Effector memory CD4-positive, alpha-beta T cell (primary cell): ENCODE measurements at places on chromosomes 11 and 22.

DNA sequence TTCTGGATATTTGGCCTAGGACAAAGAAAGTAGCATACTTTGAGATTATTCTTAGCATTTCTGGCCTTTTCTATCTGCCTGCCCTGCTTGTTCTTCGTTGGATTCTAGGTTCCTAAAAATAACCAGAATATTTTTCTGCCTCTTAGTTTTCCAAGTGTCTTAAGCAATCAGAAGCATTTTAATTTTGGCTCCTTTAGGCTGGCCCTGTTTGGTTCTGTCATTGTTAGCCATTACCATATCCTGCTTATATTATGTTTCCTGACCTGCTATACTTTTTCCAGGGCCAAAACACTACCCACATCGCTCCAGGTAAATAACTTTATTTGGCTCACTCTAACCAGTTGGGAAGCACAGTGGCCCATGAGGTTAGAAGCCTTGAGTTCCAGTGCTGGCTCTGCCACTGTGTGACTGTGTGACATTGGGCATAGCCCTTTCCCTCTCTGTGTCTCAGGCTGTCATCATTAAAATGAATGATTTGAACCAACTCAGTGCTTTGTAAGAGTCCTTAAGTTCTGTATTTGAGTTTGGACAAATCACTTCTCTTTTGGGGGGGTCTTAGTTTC, 91.1 kb downstream of the STIM1 start:
- peaks cover 89% of the 10 kb centered on the region for H3K4me1 ChIP-seq
- H3K4me3 ChIP-seq, result peak overlapping the region; percentile 21
- DNase-seq, result no peak
- H3K36me3 ChIP-seq, result no peaks in the 10 kb centered on the region

- H3K27ac ChIP-seq, result no peak overlapping the region
- H3K36me3 ChIP-seq, result no peaks in the 10 kb centered on the region
- H3K27me3 ChIP-seq, result no peaks in the 10 kb centered on the region
- DNase-seq, result no peak
- H3K4me1 ChIP-seq, result no peaks in the 10 kb centered on the region
- no peak overlapping the region for H3K4me3 ChIP-seq
Measured at GRCh38 chr11:43830928-43831440, 49.6 kb upstream of the ALKBH3 start.

DNA sequence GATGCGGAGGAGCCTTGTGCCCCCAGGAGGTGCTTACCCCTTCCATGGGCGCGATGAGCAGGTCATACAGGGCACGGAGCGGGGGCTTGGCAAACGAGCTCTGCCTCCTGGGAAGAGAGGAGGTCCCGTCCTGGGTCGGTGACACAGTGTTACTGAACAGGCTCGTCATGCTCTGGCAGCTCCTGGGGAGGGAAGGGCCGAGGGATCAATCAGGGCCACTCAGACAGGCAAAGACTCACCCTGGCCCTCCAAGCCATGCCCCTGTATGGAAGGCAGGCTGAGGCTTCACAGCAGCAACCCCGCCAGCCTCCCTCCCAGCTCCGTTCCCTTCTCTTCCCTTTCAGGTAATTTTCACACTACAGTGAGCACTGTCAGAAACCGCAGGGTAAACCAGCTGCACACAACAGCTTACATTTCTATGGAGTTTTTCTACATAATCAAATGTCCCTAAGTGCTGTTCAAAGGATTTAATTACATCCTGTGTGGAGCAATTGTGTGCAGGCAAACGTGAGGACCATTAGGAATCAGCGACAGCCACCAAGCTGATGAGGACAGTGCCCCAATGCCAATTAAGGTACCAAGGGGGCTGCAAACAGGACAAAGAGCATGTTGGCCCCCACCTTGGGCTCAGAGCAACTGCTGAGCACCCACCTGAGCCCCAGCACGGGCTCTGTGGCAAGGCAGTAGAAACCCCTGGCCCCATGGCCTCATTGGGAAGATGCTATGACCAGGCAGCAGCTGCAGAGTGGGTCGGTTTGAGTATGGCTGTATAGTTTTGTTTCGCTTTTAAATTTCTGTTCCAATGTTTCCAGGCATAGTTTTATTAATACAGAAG, 95.4 kb upstream of the PITPNB start:
- H3K27me3 ChIP-seq, result no peaks in the 10 kb centered on the region
- DNase-seq, result no peak
- H3K4me3 ChIP-seq, result no peak overlapping the region
- no peaks in the 10 kb centered on the region for H3K36me3 ChIP-seq

GRCh38 chr11:34788642-34789041, 127.5 kb downstream of the APIP start:
- no peaks in the 10 kb centered on the region for H3K4me1 ChIP-seq
- no peaks in the 10 kb centered on the region for H3K27me3 ChIP-seq
- no peaks in the 10 kb centered on the region for H3K36me3 ChIP-seq
- no peak overlapping the region for H3K4me3 ChIP-seq
- no peak overlapping the region for H3K27ac ChIP-seq

- no peaks in the 10 kb centered on the region for H3K27me3 ChIP-seq
- H3K27ac ChIP-seq, result no peak overlapping the region
- no peaks in the 10 kb centered on the region for H3K36me3 ChIP-seq
- no peak for DNase-seq
- H3K4me1 ChIP-seq, result peaks cover 17% of the 10 kb centered on the region
Measured at GRCh38 chr11:77147668-77148321, 19.7 kb downstream of the MYO7A start.

GRCh38 chr22:31241200-31241599, 29.1 kb downstream of the LIMK2 start:
- peaks cover 6% of the 10 kb centered on the region for H3K36me3 ChIP-seq
- no peak overlapping the region for H3K27ac ChIP-seq
- no peak for DNase-seq
- H3K4me3 ChIP-seq, result no peak overlapping the region
- peaks cover 4% of the 10 kb centered on the region for H3K4me1 ChIP-seq
- no peaks in the 10 kb centered on the region for H3K27me3 ChIP-seq

GRCh38 chr11:15665368-15665871, 550.7 kb downstream of the INSC start:
- H3K27ac ChIP-seq, result no peak overlapping the region
- no peaks in the 10 kb centered on the region for H3K36me3 ChIP-seq
- H3K4me1 ChIP-seq, result no peaks in the 10 kb centered on the region
- no peak overlapping the region for H3K4me3 ChIP-seq
- DNase-seq, result no peak

GRCh38 chr11:115348416-115348815, 155.8 kb downstream of the CADM1 start:
- no peak for DNase-seq
- H3K27me3 ChIP-seq, result no peaks in the 10 kb centered on the region
- H3K4me1 ChIP-seq, result no peaks in the 10 kb centered on the region
- no peak overlapping the region for H3K27ac ChIP-seq
- H3K4me3 ChIP-seq, result no peak overlapping the region

DNA sequence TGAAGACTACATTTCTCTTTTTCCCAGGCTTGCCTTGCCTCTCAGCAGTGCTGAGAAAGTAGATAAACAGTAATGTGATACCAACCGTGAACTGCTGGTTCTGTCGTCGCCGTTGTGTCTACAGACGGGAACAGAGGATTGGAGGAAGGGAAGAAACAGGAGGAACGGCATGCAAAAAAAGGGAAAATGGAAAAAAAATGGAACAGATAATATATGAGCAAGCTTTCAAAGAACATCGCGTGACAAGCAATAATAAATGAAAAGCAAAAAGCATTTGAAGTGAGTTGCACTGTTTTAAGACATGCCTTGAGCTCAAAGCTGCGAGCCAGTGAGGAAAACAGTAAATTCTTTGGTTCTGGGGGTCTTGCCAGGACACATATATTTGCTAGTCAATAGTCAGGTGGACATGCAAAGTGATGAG, 305.9 kb downstream of the CADM1 start:
- H3K27me3 ChIP-seq, result no peaks in the 10 kb centered on the region
- no peaks in the 10 kb centered on the region for H3K4me1 ChIP-seq
- no peak overlapping the region for H3K4me3 ChIP-seq
- H3K27ac ChIP-seq, result no peak overlapping the region
- H3K36me3 ChIP-seq, result no peaks in the 10 kb centered on the region

GRCh38 chr11:47248304-47248663, 330 bp downstream of the ACP2 start:
- peak overlapping the region; percentile 99 for H3K4me3 ChIP-seq
- peak overlapping the region; percentile 91 for H3K27ac ChIP-seq
- peaks cover 11% of the 10 kb centered on the region for H3K4me1 ChIP-seq
- peaks cover 24% of the 10 kb centered on the region for H3K36me3 ChIP-seq
- no peaks in the 10 kb centered on the region for H3K27me3 ChIP-seq

- H3K27ac ChIP-seq, result peak overlapping the region; percentile 51
- peaks cover 21% of the 10 kb centered on the region for H3K36me3 ChIP-seq
- H3K27me3 ChIP-seq, result no peaks in the 10 kb centered on the region
- H3K4me3 ChIP-seq, result peak overlapping the region; percentile 83
Measured at GRCh38 chr11:65083134-65083833, 556 bp downstream of the CDCA5 start.

- H3K36me3 ChIP-seq, result no peaks in the 10 kb centered on the region
- H3K4me1 ChIP-seq, result peaks cover 16% of the 10 kb centered on the region
- H3K27me3 ChIP-seq, result peaks cover 40% of the 10 kb centered on the region
- H3K4me3 ChIP-seq, result peak within 1 kb of the TSS; percentile 55
- no peak within 1 kb of the TSS for H3K27ac ChIP-seq
Measured at GRCh38 chr11:118152552-118153471, at the start of gene SCN4B. TSS of gene SCN4B (minus strand) at chr11:118152823. CDS start at chr11:118152673, 150 bp downstream.

GRCh38 chr11:86999859-87000753, 37.6 kb upstream of the TMEM135 start:
- H3K4me3 ChIP-seq, result no peak overlapping the region
- H3K27ac ChIP-seq, result no peak overlapping the region

- H3K27me3 ChIP-seq, result no peaks in the 10 kb centered on the region
- no peak for DNase-seq
- peaks cover 24% of the 10 kb centered on the region for H3K4me1 ChIP-seq
Measured at GRCh38 chr11:64885367-64886286, 7.2 kb upstream of the EHD1 start.

GRCh38 chr11:116085031-116085635, 580.9 kb upstream of the CADM1 start:
- H3K4me1 ChIP-seq, result no peaks in the 10 kb centered on the region
- no peaks in the 10 kb centered on the region for H3K36me3 ChIP-seq
- H3K27ac ChIP-seq, result no peak overlapping the region
- H3K4me3 ChIP-seq, result no peak overlapping the region
- no peaks in the 10 kb centered on the region for H3K27me3 ChIP-seq

- H3K4me3 ChIP-seq, result no peak overlapping the region
- H3K36me3 ChIP-seq, result no peaks in the 10 kb centered on the region
- H3K4me1 ChIP-seq, result no peaks in the 10 kb centered on the region
- DNase-seq, result no peak
Measured at GRCh38 chr11:106473089-106473722, 395.7 kb downstream of the AASDHPPT start.

DNA sequence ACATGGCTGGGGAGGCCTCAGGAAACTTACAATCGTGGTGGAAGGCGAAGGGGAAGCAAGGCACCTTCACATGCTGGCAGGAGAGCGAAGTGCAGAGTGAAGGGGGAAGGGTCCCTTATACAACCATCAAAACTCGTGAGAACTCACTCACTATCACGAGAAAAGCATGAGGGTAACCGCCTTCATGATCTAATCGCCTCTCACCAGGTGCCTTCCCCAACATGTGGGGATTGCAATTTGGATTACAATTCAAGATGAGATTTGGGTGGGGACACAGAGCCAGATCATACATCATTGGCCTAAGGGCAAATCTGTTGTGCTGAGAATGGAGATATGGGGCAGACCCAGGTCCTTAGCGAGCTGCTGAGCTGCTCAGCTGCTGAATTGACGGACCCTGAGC, 13.1 kb downstream of the C1QTNF6 start:
- H3K27me3 ChIP-seq, result no peaks in the 10 kb centered on the region
- no peak for DNase-seq
- no peak overlapping the region for H3K4me3 ChIP-seq

DNA sequence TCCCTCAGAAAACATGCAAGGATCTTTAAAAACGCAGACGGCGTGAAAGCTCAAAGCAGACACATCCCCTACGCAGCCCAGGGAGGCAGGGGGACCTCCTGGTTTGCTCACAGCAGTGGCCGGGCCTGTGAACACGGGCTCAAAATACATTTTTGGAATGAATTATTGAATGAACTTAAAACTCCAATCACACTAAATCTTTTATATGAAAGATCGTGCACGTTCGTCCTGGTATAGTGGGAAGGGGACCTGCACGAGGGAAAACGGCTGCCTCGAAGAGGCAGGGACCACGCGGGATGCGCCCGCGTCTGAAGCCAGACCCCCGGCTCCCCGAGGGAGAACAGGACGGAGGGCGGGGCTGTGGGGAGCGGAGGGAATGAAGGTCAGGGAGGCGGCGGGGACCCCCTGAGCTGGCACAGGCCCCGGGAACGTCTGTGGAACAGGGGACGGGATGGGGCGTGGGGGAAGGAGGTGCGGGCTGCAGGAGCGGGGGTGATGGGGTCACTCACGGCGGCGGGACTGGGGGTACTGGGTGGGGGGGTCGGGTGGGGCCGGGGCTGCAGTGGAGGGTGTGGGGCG, 1.3 kb upstream of the PANX2 start:
- no peak overlapping the region for H3K4me3 ChIP-seq
- DNase-seq, result no peak
